ENCODE measurements at places on chromosomes 1 and 21.
A peak's percentile ranks its signal among the peaks of the same experiment; 100 is the strongest.

DNA sequence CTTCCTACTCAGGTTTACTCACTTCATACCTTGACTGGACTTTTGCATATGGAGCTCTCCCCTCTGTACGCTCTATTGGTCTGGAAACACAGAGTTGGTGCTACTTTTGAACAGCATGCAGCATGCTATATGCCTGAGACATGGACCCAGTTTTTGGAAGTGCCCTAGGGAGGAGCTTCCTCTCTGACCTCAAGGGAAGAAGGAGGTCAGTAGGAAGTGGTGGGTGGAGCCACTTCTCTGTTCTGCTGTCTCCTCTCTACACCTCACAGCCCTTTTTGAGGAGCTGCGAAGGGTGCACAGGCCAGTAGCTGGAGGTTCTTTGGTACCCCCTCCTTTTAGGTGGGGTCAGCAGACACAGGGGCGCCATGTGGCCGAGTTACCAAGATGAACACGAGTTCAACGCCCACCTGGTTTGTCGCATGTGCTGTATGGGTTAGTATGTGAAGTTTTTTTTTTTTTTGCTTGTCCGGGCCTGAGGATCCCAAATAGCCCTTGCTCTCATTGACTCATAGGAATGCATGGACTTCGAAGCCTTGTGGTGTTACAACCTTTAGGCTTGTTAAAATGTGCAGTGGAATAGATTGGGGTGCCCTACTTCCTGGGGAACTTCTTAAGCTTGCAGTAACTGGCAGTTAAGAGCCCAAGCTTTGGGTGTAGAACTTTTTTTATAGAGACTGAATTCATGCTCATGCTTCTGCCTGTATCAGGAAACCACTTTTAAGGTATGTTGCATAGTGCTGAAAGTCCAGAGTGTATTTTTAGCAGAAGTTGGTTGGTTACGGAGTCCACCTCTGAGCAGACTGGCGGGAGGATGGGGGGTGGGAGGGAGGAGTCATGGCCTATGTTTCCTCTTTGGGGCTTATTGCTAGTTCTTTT, 10.7 kb downstream of the MACF1 start:
- DNase-seq = no peak

GRCh38 chr1:89464008-89464407, 60.6 kb upstream of the LRRC8B start:
- no peak for DNase-seq

DNA sequence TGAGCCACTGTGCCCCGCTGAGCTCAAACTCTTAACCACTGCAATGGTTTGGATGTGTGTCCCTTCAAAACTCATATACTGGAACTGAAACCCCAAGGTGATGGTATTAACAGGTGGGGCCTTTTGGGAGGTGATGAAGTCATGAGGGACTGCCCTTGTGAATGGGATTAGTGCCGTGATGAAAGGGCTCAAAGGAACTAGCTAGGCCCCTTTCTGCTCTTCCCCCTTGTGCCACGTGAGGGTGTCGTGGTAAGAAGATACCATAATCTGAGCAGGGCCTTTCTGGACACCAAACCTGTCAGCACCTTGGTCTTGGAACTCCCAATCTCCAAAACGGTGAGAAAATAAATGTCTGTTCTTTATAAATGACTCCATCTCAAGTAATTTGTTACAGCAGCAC, 45.5 kb upstream of the SPOCD1 start:
- no peak for DNase-seq

DNA sequence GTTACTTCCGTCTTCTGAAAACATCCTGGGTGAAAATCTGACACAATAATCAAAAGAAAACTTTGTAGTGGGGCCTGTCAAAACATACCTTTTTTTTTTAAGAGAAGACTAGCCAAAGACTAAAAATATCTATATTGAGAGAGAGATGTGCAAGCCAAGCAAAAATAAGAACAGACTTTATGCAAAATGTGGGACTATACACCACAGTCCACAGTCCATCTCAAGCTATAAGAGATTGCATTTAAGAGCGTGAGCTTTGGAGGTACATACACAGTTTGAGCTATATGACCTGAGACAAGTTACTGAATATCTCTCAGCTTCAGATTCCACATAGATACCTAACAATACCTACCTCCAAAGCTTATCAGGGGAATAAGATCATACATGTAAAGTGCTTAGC, 64.9 kb upstream of the DYNLT5 start:
- DNase-seq = no peak

GRCh38 chr1:104933846-104934245, 1184.1 kb downstream of the AMY1C start:
- DNase-seq = peak; percentile 83

GRCh38 chr1:64745181-64745985, 508 bp downstream of the RAVER2 start:
- DNase-seq = peak; percentile 90

DNA sequence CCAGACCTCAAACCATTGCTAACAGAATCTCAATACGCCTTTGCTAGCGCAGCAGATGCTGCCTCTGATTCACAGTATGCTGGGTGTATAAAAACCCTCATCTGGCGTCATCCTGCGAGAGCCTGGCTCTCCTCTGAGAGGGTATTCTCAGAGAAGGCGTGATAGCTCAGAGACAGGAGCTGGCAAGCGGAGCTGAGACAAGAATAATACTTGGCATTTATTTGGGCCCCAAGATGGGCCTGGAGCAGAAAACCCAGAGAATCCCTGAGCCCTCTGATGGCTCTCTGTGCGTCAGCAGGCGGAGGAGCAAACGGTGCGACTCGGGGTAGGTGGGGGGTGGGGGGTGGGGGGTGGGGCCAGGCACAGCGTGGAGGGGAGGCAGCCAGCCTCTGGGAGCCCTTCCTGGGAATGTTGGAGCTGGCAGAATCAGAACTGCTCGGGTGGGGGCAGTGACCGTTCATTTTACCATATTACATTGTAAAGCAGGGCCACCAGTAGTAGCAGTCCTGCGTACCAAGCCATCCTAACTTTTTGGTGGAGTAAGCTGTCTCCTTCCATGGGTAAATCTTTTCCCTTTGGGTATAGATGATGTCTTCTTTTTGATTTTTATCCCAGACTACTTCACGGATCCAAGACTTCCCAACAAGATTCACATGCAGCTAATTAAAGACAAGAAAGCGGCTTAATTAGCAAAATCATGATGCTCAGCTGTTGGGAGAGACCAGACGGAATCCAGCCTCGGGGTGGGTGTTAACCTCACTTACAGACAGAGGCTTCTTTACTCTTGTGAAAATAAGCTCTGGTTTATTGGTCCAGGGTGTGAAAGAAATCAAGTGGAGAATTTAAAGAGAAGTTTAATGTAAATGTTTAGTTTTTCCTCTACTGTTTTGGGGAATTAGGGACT, 7.1 kb downstream of the RIIAD1 start:
- DNase-seq = no peak

DNA sequence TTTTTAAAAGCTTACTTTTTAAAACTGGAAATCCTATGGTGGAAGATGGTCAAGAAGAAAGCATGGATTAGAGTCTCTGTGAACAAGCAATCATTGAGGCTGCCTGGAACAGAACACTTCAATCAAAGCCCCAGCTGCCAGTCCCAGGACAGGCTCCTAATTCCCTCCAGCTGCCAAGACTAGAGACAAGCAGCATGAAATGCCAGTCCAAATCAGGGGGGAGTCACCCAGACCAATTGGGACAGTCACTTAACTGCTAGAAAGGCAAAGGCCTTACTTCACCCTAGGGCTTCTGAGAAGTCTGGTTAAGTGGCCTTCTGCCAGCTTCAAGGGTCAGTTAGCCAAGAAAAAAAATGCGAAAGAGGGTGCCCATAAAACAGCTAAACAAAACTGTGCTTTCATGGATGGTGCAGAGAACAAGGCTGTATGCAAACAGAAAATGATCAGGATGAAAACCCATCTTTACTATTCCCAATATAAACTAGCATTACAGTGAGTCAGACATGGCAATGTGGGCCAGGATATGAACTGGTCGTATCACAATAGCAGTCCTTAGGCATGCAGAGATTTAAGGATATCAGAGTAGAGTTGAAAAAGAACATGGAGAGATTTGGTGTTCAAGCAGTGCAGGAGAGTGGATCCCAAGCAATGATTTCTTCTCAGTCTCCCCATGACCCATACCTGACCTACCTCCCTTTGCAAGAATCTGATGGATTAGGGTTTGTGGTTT, 31.0 kb upstream of the MAN1A2 start:
- no peak for DNase-seq

DNA sequence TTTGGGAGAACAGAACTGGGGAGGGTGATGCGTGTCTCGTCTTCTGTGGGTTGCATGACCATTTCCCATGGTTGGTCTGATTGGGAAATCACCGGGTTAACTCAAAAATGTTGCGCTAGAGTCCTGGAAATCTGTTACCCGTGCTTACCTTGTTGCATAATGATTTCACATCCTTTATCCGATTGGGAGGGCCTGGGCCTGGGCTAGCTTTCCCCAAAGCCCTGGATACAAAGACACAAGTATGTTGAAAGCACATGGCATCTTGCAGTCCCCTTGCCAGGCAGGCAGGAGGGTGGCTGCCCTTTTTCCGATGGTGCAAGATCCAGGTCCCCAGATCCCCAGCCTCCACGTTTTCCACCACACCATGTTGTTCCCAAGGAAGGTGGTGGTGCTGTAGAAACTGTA, 582 bp downstream of the TRPM2 start:
- no peak for DNase-seq

- DNase-seq = no peak
These were observed 76.5 kb downstream of the TENT5C start for GRCh38 chr1:117682372-117682771.
